ENCODE measurements at places on chromosomes 7 and 10. TPM values are rescaled to one million over a fixed set of nuclear protein-coding genes. Genes with fewer than 3 reads are reported as not detected.

Gene LRMDA
- 0.75 TPM for total RNA-seq

GRCh38 chr10:59843748-59844147 is 62.6 kb downstream of the CCDC6 start:
- no peak for DNase-seq

DNA sequence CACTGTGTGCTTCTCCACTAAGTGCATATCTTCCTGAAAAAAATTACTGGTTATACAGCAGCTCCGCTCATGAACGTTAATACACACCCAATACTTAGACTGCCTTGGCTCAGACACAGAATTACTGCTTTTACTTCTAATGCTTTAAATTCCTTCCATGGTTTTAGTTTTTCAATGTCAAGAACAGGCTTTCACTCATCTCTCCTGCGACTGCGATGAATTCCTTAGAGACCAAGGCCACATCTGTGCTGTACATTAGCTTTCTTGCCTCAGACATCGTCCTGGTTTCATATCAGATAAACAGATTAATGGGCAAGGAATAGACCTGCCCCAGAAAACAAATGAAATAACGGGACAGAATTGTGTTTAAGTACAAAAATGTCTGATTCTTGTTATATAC is 120.2 kb downstream of the CYP26A1 start:
- DNase-seq: no peak

Gene SPDYE2B
- total RNA-seq: not detected

Gene FOXI2
- total RNA-seq: not detected

Gene TRPV5
- total RNA-seq: not detected

GRCh38 chr10:122864194-122864592 is 15.2 kb downstream of the FAM24B start:
- DNase-seq: no peak

GRCh38 chr7:7989616-7990440 is 21.2 kb downstream of the GLCCI1 start:
- no peak for DNase-seq

GRCh38 chr10:81179805-81180452 is 642.2 kb downstream of the SH2D4B start:
- DNase-seq: no peak

- DNase-seq: no peak
Measured at GRCh38 chr10:3428826-3429225, 256.2 kb upstream of the PITRM1 start.

- no peak for DNase-seq
Measured at GRCh38 chr7:8481752-8482446, 48.5 kb downstream of the NXPH1 start.
